CD4-positive, alpha-beta T cell (primary cell): ENCODE measurements at places on chromosomes 1 and 21. TPM values are rescaled to one million over a fixed set of nuclear protein-coding genes. Genes with fewer than 3 reads are reported as not detected.

GRCh38 chr1:116019653-116020253 lies 43.4 kb downstream of the SLC22A15 start:
- H3K4me3 ChIP-seq, result no peak overlapping the region
- no peak for DNase-seq
- peaks cover 3% of the 10 kb centered on the region for H3K27me3 ChIP-seq
- H3K27ac ChIP-seq, result no peak overlapping the region

- no peak overlapping the region for H3K4me3 ChIP-seq
- H3K27me3 ChIP-seq, result peaks cover 2% of the 10 kb centered on the region
- H3K4me1 ChIP-seq, result no peaks in the 10 kb centered on the region
- no peak for DNase-seq
- H3K36me3 ChIP-seq, result no peaks in the 10 kb centered on the region
These were observed 109.0 kb downstream of the CACNA1E start for GRCh38 chr1:181592255-181592859.

Gene RIMKLA
- not detected for total RNA-seq

DNA sequence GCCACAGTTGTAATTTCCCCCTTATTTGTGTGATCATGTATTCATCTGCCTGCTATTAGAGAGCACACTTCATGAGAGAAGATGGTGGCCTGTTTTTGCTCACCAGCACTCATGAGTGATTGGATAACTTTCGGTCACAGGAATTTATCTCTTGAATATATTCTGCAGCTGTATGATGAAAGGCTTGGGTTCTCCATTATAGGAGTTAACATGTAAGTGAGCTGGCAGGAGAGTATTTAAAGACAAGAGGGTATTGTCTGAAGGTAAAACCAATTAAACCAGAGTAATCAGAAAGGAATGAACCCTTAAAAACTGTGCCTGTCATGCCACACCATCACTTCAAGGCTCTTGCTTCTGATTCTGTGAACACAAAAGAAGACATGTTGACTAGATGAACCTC lies 574.9 kb upstream of the CAMK1G start:
- no peaks in the 10 kb centered on the region for H3K36me3 ChIP-seq
- H3K4me1 ChIP-seq, result no peaks in the 10 kb centered on the region
- no peak overlapping the region for H3K4me3 ChIP-seq
- no peaks in the 10 kb centered on the region for H3K27me3 ChIP-seq
- H3K27ac ChIP-seq, result no peak overlapping the region
